Bronchial epithelial cell (primary cell): ENCODE measurements at places on chromosomes 2 and 18. TPM values are rescaled to one million over a fixed set of nuclear protein-coding genes. Genes with fewer than 3 reads are reported as not detected.

SLC4A1AP gene
- 20.5 and 27.4 TPM in 2 replicates for total RNA-seq

CNGA3 gene
- total RNA-seq = under 0.01 TPM in 1 of 2 replicates, not detected in the other

CYS1 gene
- 0.26 TPM in 2 replicates for total RNA-seq

SFT2D3 gene
- 3.2 and 5.0 TPM in 2 replicates for total RNA-seq

PLGLB2 gene
- 1.3 TPM in 1 of 2 replicates, not detected in the other for total RNA-seq

SCYGR4 gene
- not detected in 2 replicates for total RNA-seq

RBM44 gene
- total RNA-seq = 0.26 TPM in 2 replicates

COPS9 gene
- total RNA-seq = 35.0 and 79.2 TPM in 2 replicates

ITGB6 gene
- 21.1 and 31.5 TPM in 2 replicates for total RNA-seq

IL1F10 gene
- total RNA-seq = not detected in 2 replicates

CNTNAP5 gene
- total RNA-seq = not detected in 2 replicates

PPP1CB gene
- 328 and 365 TPM in 2 replicates for total RNA-seq

OTX1 gene
- 0.79 and 1.5 TPM in 2 replicates for total RNA-seq

FAHD2A gene
- 33.7 and 34.9 TPM in 2 replicates for total RNA-seq

CHRND gene
- not detected in 2 replicates for total RNA-seq

HSBP1L1 gene
- total RNA-seq = 28.2 and 28.4 TPM in 2 replicates

MPHOSPH10 gene
- total RNA-seq = 11.4 and 12.1 TPM in 2 replicates

BOK gene
- total RNA-seq = 18.4 and 19.5 TPM in 2 replicates

SERPINB11 gene
- 1.6 and 9.5 TPM in 2 replicates for total RNA-seq

C2orf80 gene
- total RNA-seq = not detected in 2 replicates

CCDC148 gene
- total RNA-seq = 0.13 and 0.26 TPM in 2 replicates

TNP1 gene
- not detected in 2 replicates for total RNA-seq

MEX3C gene
- total RNA-seq = 40.0 and 41.2 TPM in 2 replicates

MYO3B gene
- under 0.01 and 0.77 TPM in 2 replicates for total RNA-seq

SLC5A6 gene
- total RNA-seq = 6.3 and 21.1 TPM in 2 replicates

ADD2 gene
- not detected in 2 replicates for total RNA-seq

ERMN gene
- not detected in 2 replicates for total RNA-seq

POTEI gene
- total RNA-seq = not detected in 2 replicates

KCNJ13 gene
- not detected in 2 replicates for total RNA-seq

COL5A2 gene
- 7.4 and 9.3 TPM in 2 replicates for total RNA-seq

HRH4 gene
- total RNA-seq = under 0.01 and 0.13 TPM in 2 replicates

UCN gene
- 0.51 and 1.8 TPM in 2 replicates for total RNA-seq

D2HGDH gene
- 10.3 and 12.7 TPM in 2 replicates for total RNA-seq

CYP27C1 gene
- total RNA-seq = 0.26 and 0.38 TPM in 2 replicates

RPRM gene
- 0.13 TPM in 1 of 2 replicates, not detected in the other for total RNA-seq

SOWAHC gene
- total RNA-seq = 48.4 and 63.5 TPM in 2 replicates

RAB6C gene
- under 0.01 TPM in 1 of 2 replicates, not detected in the other for total RNA-seq

GALNT14 gene
- 9.2 and 12.4 TPM in 2 replicates for total RNA-seq

ACTR3 gene
- total RNA-seq = 214 and 222 TPM in 2 replicates

CXCR1 gene
- not detected in 2 replicates for total RNA-seq

WDR43 gene
- total RNA-seq = 54.9 and 117 TPM in 2 replicates

ELAC1 gene
- 2.6 and 3.6 TPM in 2 replicates for total RNA-seq

CACNB4 gene
- total RNA-seq = 0.38 and 0.53 TPM in 2 replicates

GPR45 gene
- total RNA-seq = not detected in 2 replicates

ABCG5 gene
- not detected in 2 replicates for total RNA-seq

GALR1 gene
- total RNA-seq = not detected in 2 replicates

DSG1 gene
- total RNA-seq = under 0.01 and 0.64 TPM in 2 replicates

MEP1B gene
- not detected in 2 replicates for total RNA-seq

REG3A gene
- not detected in 2 replicates for total RNA-seq

CRYGD gene
- not detected in 2 replicates for total RNA-seq

ITPRIPL1 gene
- total RNA-seq = 1.6 and 2.6 TPM in 2 replicates

GKN1 gene
- total RNA-seq = not detected in 2 replicates

ARL5A gene
- total RNA-seq = 66.6 and 77.7 TPM in 2 replicates

RSAD2 gene
- total RNA-seq = 0.51 and 0.53 TPM in 2 replicates
